NCI-H526 treated with DMSO at 0.1 percent for 48 hours (cell line): ENCODE measurements at places on chromosomes 3 and 15.

DNA sequence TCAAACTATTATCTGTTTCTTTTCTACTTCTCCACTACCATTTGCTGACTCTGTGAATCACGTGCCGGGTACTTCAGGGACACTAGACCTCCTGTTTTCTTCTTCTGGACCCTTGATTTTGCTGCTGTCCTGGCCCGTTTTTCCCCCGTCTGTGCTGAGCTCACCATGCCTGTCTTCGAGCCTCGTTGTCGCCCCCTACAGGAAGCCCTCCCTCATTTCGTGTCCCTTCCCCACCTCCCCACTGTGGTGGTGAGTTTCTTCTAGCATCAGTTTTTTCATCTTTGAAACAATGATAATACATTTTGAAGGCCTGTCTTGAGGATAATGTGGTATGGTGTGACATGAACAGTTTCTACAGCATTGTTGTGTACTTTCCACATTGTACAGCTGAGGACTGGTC is 12.8 kb downstream of the GABRG3 start:
- DNase-seq, result no peak

GRCh38 chr15:92142242-92143232 is 251.1 kb upstream of the ST8SIA2 start:
- DNase-seq, result no peak

GRCh38 chr15:38720893-38721567 is 156.4 kb upstream of the RASGRP1 start:
- no peak for DNase-seq

DNA sequence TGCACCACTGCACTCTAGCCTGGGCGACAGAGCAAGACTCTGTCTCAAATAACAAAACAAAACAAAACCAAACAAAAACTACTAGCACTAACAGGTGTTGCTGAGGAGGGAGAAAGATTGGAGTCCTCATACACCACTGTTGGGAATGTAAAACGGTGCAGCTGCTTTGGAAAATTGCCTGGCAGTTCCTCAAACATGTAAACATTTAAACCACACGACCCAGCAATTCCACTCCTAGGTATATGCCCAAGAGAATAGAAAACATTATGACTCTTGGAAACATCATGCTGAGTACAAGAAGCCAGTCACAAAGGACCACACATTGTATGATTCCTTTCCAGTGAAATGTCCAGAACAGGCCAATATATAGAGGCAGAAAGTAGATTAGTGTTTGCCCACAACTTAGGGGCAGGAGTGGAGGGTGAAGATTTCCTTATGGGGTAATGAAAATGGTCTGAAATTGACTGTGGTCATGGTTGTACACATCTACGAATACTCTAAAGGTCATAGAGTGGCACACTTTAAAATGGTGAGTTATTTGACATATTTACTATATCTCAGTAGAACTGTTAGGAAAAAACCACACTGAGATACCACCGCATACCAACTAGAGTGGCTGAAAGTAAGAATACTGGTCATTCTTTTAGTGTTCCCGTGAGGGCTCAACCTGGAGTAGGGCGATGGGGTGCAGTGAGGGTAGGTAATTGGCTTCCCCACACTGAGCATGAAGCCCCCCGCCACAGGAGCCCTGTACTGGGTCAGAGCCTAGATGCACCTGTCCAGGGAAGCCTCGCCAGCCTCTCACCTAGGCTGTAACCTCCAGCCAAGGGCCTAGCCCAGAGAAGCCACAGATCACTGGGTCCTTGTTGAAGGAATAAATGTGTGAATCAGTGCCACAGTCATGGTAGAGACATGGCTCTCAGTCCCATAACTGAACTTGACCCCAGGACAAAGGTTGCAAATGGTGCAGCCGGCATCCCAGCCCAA is 131.1 kb downstream of the NUP210 start:
- DNase-seq, result peak; percentile 42

DNA sequence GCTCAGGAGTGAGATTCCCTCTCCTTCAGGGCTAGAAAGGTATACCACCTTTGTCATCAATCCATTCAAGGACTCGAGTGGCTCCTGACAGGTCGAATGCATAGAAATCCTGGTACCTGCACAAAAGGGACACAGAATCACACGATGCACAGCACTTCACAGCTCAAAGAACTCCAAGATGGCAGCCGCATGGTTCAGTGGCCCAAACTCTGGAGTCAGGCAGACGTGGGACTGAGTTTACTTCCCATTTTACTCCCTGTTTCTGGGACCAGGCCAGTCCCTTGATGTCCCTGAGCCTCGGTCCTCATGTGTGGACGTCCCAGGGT is 536 bp downstream of the WDR73 start:
- DNase-seq, result no peak

DNA sequence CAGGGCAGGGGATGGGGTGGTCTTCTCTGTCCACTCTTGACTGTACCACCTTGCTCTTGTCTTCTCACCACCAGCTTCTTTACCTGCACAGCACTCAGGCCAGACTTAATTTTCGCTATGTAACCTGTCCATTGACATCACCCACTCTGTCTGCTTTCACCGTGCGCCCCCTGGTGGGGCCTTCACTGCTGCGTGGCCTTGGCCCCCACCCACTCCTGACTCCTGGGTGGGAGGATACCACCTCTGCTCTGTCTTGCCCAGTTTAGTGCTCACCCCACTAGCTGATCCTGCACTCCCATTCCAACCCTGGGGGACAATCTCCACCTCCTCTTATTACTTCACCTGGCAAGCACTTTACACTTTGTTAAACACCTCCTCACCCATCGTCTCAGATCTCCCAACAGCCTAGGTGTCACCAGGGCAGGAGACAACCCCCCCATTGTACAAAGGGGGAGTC is 17.7 kb downstream of the PTH1R start:
- peak; percentile 38 for DNase-seq

GRCh38 chr3:42666022-42666421 is 12.5 kb downstream of the ZBTB47 start:
- DNase-seq, result no peak

DNA sequence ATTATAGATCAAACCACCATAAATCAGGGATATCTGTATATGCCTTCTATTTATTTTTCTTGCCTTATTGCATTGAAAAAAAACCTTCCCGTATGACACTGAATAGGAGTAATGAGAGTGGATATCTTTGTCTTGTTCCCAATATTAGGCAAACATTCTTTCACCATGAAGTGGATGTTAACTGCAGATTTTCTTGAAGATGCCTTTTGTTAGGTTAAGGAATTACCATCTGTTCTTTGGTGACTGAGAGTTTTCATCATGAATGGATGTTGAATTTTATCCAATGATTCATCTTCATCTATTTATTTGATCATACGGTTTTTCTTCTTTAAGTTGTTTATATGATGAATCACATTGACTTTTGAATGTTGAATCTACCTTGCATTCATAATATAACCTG is 47.1 kb upstream of the MECOM start:
- no peak for DNase-seq

- no peak for DNase-seq
Observed at GRCh38 chr3:32195995-32196540, 42.4 kb upstream of the CMTM8 start.

- no peak for DNase-seq
Observed at GRCh38 chr3:158768881-158769543, 32.8 kb upstream of the MFSD1 start.

GRCh38 chr3:55592572-55592971 is 105.5 kb upstream of the WNT5A start:
- peak; percentile 13 for DNase-seq

DNA sequence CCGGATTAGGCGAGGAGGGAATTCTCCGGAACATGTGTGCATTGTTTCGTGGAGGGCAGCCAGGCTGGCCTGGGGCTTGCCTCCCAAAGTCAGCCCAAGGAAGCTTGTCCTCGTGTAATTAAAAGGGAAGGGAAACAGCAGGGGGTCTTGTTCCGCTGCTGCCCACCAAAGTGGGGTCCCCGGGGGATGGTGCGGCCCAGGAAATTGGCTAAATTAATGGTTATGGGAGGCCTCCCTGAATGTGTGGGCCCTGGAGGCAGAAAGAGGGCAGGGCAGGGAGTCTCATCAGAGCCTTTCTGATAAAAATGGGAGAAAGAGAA is 118.1 kb downstream of the OPA1 start:
- no peak for DNase-seq

- peak; percentile 74 for DNase-seq
Observed at GRCh38 chr3:152461460-152461859, 192.7 kb downstream of the MBNL1 start.

DNA sequence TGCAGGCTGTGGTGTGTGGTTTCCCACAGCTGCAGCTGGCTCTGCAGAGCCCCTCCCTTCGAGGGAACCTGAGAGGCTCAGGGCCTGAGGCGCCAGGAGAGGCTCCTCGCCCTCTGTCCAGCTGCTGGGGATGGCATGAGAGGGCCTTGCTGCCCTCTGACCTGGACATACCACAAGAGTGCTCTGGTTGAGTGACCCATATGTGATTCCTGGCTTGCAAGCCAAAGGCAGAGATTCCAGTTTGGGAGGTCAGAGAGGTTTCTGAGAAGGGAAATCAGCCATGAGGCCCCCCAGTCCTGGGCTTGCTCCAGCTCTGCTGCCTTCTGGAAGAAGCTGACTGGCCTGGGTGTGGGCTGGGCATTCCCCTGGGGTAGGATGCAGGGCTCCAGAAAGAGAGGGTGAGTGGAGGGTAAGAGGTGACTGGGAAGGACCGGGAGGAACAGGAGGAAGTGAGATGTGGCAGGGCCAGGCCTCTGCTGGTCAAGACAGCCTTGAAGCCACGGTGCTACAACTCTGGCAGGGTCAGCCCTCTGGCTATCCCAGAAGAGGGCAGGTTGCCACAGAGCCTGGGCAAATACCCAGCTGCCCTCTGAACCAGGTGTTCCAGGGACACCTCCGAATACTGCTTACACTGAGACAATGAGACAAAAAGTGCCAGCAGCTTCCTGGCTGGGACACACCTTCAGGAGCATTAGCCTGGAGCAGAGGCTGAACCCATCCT is 16.0 kb upstream of the SRP14 start:
- peak; percentile 68 for DNase-seq

- DNase-seq, result no peak
Observed at GRCh38 chr15:57215881-57216280, 160.4 kb upstream of the CGNL1 start.

DNA sequence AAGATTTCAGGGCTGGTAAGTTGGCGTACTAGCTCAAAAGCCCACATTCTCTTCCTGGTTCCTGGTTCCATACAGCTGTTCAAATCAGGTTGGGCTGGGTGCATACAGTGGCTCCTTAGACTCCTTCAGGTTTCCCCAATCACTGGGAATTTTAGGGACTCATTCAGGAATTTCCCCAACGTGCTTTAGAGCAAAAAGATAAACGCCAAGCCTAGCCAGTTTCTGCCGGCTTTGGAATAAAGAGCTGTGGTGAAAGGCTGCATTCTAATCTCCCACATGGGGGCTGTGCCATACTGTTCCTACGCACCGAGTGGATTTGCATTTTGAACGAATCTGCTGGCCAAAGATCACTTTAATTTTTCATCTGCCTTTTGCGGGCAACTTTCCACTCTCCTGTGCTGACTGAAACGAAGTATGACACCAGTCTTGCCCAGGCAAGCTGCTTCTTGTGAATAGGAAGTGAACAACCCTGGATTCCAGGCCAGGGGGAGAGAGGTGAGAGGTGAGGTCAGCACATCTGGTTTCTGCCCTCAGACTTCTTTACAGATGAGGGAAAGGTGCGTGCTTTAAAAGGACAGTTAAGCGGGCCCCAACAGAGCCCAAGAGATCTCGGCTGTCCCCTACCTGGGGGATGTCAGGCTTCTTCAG is 184.2 kb upstream of the PDZRN3 start:
- peak; percentile 29 for DNase-seq

DNA sequence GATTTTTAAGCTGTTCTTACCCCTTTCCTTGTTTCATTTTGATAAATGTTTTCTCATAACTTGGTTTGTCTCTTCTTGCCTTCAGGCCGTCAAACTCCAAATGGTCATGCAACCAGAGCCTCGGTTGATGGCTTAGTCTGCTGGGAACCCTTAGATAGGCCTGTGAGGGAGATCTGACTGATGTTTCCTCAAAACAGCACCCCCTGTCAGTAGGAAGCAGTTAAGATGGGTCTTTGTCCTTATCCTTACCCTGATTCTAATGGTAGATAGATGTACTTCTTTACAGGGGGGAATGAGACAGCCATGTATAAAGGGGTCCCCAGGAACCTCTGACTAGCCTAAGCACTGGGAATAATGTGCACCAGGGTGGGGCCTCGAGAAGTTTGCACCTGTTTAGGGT is 16.3 kb upstream of the OR5H1 start:
- DNase-seq, result no peak

GRCh38 chr3:13110678-13111116 is 37.5 kb upstream of the IQSEC1 start:
- DNase-seq, result no peak

DNA sequence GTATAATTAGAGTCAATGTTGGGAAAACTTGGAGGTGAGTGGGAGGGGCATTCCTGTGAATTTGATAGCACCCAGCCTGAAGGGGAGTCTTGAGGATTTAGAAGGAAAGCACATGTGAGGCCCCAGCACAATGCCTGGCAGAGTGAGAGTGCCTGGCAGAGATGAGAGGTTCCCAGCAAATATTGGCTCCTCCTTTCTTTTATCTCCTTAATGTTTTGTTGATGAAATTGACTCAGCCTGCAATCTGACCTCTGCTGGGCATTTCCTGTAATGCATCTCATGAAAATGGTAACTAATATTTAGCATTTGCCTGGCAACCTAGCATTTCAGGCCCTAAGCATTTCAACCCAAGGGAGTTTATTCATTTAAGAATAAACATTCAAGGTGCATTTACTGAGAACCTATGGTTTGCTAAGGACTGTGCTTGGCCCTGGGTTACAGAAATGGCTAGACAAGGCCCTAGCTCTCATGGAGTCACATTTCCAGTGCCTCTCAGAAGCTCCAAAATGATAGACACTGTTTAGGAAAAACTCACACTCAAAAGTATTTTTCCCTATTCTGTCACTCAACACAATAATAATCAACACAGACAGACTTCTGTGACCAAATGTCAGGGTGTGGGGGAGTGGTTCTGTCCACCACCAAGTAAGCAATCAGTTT is 19.0 kb downstream of the PDHB start:
- DNase-seq, result no peak

DNA sequence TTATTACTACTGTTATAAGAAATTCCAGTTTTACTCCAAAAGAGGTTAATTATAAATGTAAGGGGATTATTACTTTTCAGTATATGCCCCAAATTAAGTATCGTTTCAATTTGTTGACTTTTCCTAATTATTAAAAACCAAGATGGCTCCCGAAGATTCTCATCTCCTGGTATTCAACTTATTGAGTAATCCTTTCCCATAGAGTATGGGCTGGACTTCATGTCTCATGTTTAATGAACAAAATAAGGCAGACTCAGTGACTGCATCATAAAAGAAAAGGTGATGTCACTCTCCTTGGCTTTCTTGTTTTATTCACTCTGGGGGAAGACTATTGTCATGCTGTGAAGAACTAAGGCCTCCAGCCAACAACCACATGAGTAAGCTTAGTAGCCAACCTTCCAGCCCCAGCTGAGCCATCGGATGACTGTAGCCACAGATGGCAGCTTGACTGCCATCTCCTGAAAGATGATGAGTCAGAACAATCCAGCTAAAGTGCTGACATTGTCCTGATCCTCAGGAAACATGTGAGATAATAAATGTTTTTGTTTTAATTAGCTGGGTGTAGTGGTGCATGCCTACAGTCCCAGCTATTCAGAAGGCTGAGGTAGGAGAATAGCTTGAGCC is 17.3 kb downstream of the IGF2BP2 start:
- no peak for DNase-seq

- DNase-seq, result no peak
Observed at GRCh38 chr3:64681827-64682226, 6.0 kb downstream of the ADAMTS9 start.

GRCh38 chr3:120559242-120560061 is 36.7 kb upstream of the NDUFB4 start:
- no peak for DNase-seq

- no peak for DNase-seq
Observed at GRCh38 chr3:118734664-118735063, 300.0 kb downstream of the IGSF11 start.
